ENCODE measurements at places on chromosomes 1 and 21.

DNA sequence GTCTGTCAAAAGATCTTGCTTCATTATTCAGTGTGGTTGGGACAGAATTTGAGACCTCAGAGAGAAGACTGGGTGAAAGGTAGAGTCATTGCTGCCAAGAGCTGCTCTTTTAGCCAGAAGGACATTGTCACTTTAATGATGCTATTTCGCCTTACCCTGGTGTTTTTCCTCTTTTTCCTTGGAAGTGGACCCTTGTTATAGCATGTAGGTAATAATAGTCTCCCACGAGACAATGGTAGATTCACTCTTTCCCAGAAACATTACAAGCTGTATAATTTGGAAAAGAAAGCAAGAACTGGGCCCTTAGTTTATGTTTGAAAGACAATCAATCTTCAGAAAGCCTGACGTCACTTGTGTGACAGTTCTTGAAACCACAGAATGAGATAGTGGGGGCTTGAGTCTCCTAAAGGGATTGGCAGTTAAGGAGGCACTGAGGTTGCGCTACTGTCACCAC lies 3.8 kb downstream of the SERTAD4 start:
- no peak for DNase-seq

- DNase-seq = peak; percentile 10
Measured at GRCh38 chr1:216390956-216391355, 32.3 kb downstream of the USH2A start.

DNA sequence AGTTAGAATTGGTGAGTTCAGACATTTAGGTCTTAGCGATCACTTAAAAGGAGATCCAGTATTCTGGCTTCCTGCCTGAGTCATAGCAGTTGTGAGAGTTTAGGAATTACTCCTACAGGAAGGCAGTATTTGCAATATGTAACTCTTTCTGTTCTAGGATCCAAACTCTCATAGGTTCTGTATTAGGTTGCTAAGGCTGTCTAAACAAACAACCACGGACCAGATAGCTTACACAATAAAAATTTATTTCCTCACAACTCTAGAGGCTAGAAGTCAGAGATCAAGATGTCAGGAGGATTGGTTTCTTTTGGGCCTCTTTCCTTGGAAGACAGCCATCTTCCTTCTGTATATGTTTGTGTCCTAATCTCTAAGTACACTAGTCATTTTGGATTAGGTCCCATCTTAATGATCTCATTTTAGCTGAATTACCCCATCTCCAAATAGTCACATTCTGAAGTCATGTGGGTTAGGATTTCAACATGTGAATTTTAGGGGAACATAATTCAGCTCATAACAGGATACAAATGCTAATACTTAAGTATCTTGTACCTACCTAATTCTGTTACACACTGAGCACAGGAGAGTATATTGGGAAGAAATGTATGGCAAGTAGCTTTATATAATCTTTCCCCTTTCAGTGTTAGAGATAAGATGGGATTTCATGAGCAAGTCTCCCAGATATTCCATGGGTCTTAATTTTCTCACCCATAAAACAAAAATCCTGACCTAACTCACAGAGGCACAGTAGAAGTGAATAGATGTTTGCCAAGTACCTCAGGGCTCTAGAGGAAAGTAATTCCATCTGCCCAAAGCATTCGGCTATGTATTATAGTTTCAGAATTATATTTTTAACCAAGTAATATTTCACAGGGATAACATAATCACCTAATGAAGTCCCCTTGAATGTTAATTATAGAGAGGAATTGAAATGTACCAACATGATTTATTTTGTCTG lies 144.4 kb downstream of the PTBP2 start:
- peak; percentile 85 for DNase-seq

- no peak for DNase-seq
Measured at GRCh38 chr1:6099787-6100765, 54.4 kb downstream of the KCNAB2 start.

GRCh38 chr1:158199849-158200248 lies 19.2 kb downstream of the CD1D start:
- no peak for DNase-seq

- no peak for DNase-seq
Measured at GRCh38 chr1:227883641-227884301, 64.0 kb downstream of the WNT9A start.

DNA sequence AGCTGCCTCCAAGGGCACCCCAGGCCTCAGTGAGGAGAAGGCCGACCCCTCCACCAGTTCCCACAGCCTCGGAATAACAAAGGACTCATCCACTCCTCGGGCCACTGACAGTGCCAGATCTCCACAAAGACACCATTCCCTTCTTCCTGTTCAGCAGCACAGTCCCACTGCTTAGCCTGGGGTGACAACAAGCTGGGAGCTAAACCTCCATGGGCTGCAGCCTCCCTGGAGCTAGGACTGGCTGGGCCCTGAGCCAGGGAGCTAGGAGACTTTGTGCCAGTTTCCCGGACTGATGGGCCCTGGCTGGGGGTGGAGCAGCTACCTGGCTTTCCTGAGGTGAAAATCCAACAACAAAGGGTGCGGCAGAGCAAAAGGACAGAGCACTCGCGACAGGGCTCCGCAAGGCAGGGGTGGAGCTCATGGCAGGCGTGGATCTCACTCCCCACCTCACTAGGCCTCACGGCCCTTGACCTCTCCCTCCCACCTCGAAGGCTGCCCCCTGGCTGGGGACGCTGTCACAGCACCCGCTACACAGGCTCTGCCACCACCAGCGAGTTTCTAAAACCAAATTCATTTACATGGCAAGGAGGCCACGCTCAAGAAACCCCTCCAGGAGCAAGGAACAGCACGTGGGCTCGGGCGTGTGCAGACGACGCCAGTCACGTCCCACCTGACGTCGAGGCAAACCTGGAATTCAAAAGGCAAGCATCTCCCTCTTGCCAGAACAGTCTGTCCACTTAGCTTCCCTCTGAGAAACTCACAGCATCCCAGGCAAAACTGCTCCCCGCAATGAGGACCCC lies 13.8 kb downstream of the SLC35E2B start:
- DNase-seq = no peak
